T-helper 2 cell treated with Interferon-gamma antibody and Interleukin-4, amounts not matched to agents 5 μg/mL and 100 μg/mL, for 36 hours (primary cell): ENCODE measurements at places on chromosomes 12 and 14.

DNA sequence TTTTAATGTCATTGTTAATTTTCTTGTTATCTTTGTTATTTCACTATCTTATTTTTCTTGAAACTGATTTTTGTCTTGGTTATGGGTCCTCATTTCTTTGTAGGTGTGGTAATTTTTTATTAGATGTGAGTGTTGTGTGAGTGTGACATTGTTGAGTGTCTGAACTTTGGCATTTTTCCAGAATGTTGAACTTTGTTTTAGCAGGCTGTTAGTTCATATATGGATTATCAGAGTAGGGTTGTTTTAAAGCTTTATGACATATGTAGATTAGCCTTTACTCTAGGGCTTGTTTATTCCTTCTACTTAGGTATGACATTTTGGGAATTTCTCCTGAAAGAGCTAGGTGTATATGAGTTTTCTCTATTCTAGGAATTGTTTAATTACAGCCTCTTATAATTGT, 103.9 kb downstream of the ARID2 start:
- no peak for DNase-seq

GRCh38 chr14:45699471-45699870, 446.5 kb upstream of the MIS18BP1 start:
- DNase-seq: no peak

GRCh38 chr12:89731614-89732013, 23.0 kb upstream of the ATP2B1 start:
- DNase-seq: no peak

DNA sequence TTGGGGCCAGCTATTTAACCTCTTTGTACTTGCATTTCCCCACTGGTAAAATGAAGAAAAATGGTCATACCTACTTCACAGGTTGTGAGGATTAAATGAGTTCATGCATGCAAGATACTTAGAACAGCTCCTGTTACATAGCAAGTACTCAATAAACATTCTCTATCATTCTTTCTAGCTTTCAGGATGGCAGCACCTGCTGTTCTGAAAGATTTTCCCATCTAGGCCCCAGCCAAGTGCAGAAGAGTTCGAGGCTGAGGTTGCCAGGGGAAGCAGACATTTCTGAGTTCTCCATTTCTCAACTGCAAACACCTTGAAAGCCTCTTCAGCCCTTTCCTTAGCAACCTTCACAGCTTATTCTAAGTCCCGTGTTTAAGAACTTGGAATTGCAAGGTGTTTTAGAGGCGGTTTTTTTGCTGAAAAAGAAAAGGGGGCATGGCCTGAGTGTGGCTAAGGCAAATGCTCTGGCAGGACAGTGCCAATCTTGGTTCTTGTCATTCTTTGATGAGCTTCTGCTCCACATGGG, 73.0 kb upstream of the PRMT8 start:
- no peak for DNase-seq

DNA sequence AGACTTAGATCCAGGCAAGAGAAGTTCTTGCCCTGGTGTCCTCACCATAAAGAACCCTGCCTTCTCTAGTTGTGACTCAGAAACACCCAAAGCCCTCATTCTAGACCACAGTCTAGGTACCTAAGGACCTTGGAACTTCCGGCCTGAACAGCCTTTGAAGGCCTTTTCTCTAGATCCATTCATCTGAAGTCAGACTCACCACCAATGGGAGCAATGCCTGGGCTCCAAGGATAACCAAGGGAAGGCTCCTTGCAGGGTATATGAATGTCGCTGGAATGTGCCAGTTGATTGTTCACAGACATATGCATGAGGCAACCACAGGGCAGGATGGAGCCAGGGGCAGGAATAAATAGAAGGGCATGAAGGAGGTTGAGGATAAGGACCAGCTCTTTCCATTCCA, 86.3 kb downstream of the PLCZ1 start:
- no peak for DNase-seq

DNA sequence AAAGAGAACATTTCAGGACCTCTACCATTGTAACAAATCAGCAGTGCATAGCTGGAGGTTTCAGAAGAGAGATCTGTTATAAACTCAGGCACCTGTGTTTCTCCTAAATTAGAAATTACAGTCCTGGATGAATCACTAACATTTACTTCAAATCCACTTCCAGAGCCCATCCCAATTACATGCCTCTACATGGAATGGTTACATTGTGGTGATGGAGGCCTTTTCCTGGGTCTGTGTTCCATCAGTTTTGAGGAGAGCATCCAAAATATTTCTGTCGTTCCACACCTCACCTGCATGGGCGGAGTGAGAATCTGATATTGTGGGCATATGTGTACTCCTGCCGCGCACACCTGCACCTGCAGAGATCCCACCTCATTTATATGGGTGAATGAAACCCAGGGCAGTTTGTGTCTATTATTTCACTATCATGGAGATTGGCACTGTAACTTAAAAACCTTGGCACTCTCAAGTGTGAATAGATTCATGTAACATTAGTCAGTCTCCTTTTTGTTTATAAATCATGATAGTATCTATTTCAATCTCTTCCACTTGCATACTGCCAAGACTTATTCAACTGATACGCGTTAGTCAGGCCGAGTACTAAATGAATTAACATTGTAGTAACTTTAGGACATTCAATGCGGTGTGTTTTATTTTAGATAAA, 215.1 kb upstream of the FAR2 start:
- no peak for DNase-seq

GRCh38 chr12:66074561-66074960, 56.0 kb downstream of the LLPH start:
- DNase-seq: no peak

DNA sequence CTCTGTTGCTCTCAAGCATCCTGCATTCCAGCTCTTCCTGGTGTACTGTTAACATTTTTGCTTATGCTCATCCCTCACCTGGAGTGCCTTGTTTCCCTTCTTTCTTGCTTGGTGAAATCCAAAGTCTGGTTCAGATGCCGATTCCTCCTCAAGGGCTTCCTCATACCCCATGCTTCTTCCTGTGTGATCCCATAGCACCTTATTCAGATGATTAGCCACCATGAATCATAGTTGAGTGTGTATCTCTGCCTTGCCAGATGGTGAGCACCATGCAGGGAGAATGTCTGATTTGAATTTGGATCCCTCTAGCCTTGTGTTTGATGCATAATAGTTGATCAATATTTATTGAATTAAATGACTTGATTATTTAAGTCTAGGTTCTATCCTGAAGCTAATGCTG, 39.4 kb upstream of the ANO4 start:
- no peak for DNase-seq

GRCh38 chr14:80233470-80234089, 22.3 kb upstream of the DIO2 start:
- DNase-seq: no peak

- DNase-seq: no peak
These were observed 18.5 kb upstream of the MLXIP start for GRCh38 chr12:122060081-122060501.

- no peak for DNase-seq
These were observed 56.7 kb upstream of the KCNMB4 start for GRCh38 chr12:70309348-70309747.

- DNase-seq: no peak
These were observed 12.1 kb downstream of the SNRPF start for GRCh38 chr12:95870897-95871296.

DNA sequence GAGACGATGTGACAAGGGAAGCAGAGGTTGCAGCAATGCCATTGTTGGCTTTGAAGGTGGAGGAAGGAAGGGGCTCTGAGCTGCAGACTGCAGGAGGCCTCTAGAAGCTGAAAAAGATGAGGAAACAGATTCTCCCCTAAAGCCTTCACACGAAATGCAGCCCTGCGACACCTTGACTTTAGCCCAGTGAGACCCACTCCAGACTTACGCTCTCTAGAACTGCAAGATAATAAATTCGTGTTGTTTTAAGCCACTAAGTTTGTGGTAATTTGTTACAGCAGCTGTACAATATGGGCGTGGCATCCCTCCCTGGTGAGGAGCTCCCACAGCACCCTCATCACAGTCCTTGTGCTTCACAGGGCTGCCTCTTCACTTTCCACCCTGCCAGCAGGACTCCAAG, 53.2 kb downstream of the GOLGA5 start:
- DNase-seq: no peak

DNA sequence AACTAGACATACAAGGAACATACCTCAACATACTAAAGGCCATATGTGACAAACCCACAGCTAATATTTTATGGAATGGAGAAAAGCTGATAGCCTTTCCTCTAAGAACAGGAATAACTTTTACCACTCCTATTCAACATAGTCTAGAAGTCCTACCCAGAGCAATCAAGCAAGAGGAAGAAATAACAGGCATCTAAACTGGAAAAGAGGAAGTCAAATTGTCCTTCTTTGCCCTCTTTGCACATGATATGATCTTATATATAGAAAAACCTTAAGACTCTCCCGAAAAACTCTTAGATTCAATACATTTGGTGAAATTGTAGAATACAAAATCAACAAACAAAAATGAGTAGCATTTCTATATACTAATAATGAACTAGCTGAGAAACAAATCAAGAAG, 110.0 kb downstream of the ATP23 start:
- DNase-seq: no peak

GRCh38 chr14:105210266-105211025, 29.3 kb upstream of the NUDT14 start:
- DNase-seq: no peak

DNA sequence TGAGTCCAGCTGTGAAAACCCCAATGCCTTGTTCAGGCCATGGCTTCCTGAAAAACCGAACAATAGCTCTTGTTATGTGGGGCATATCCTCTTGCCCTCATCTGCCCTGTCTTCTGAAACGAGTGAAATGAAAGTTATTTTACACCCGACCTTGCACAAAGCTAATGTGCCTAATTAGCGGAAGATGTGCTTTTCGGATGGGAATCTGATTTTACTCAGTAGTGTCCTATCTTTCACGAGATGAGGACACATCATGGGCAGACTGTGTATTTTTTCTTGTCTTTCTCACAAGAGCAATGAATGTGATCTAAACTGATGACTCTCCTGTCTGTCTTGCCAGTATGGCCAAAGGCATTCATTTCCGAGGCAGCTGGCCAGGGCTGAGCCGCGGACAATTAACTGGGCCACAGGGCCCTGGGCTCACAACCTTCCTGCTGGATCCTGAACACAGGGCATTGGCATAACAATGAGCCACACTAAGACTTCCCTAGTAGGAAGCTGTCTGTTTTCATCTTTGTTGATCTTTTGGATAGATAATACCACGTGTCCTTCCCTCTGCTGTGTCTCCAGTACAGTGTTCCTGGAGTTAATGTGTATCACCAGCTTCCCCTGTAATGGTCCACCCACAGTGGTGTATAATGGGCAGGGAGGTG, 86.0 kb upstream of the HIF1A start:
- DNase-seq: no peak

GRCh38 chr12:61863811-61864210, 396.4 kb upstream of the USP15 start:
- no peak for DNase-seq

DNA sequence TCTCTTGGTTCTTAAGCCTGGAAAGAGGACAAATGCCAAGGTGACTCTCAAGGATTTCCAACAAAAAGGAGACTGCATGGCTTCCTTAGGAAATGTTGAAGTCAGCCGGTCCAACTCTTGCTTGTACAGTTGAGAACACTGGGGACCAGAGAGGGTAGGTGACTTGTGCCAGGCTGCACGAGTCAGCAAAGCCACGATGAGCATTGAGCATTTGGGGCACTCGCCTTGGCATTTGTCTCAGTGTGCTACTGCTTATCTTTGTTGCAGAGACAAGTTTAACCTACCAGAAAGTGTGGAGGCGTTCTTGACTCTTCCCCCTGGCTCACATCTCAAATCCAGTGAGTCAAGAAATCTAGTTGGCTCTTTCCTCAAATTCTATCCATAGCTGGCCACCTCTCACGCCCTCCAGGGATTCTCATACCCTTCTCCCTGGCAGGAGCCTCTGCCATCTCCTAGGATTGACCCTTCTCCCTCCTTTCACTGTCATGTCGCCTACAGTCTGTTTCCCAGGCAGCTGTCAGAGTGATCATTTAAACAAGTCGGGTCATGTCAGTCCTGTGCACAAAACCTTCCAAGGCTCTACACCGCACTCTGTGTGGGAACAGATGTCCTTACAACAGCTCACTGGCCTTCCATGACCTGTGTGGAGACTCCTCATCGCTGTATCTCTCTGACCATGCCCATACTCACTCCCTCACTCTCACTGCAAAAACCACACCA, 17.2 kb upstream of the KRT83 start:
- no peak for DNase-seq

DNA sequence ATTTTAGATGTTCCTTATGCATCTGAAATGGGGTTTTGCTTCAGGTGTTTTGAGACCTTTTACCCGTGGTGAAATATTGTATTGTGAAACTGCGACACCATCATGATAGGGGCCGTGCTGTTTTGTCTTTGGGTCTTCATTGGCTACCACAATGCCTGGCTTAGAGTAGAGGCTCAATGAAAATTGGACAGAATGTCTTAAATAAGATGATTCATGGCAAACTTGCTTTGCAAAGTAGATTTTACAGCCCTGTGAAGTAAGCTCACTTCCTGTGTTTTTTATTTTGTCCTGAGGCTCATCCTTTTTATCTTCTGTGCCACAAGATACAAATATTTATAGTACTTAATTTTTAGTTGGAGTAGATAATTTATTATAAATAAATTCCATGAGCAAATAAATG, 111.3 kb upstream of the FRMD6 start:
- no peak for DNase-seq

DNA sequence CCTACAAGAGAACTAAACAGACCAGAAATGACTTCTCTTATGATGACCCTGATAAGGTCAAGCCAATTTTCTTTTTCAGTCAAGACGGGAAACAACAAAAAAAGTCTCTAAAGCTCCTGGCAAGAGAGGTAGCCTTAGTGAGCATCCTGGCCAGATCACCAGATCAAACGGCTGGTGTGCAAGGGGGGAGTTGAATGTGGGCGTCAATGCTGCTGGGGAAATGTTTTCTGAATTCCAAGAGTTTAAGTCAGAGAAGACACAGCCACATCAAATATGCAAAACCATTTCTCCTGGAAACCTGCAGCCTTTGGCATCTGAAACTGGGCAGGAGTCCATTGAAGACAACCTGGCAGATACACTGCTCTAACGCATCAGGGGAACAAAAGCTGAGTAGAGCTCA, 16.0 kb upstream of the SELPLG start:
- no peak for DNase-seq

- DNase-seq: no peak
These were observed 228.6 kb downstream of the ZFP36L1 start for GRCh38 chr14:68564191-68564825.

DNA sequence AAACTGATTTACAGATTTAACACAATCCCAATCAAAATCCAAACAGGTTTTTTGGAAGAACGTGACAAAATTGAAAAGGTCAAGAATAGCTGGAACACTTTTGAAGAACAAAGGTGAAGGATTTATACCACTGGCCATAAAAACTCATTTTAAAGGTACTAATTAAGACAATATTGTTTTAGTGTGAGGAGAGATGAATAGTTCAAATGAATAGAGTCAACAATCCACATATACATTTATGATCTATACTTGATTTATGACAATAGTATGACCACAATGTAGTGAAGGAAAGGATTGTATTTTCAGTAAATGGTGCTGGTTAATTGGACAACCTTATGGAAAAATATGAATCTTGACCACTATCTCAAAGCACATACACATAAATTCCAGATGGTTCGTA, 29.3 kb downstream of the CCDC175 start:
- no peak for DNase-seq
